ENCODE measurements at places on chromosomes 7 and 10. TPM values are rescaled to one million over a fixed set of nuclear protein-coding genes. Genes with fewer than 3 reads are reported as not detected.

- no peaks in the 10 kb centered on the region for H3K27me3 ChIP-seq
- no peak overlapping the region for H3K4me3 ChIP-seq
- DNase-seq: no peak
- no peaks in the 10 kb centered on the region for H3K36me3 ChIP-seq
- H3K4me1 ChIP-seq: peaks cover 14% of the 10 kb centered on the region
Measured at GRCh38 chr10:127306479-127306878, 110.1 kb upstream of the INSYN2A start.

ZNF239 gene
- 3.5 TPM for total RNA-seq

DNA sequence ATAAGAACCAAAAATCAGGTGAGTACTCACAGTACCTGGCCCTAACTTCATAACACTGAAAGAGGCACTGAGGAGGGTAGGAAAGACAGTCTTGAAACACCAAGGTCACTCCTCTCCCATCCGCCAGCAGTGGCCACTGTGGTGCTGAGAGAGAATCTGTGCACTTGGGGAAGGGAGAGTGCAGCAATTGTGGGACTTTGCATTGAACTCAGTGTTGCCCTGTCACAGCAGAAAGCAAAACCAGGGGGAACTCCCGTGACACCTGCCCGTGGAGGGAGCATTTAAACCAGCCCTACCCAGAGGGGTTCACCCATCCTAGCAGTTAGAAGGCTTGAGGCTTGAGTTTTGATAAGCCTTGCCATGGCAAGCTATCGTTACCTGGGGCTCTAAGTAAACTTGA lies 35.2 kb upstream of the MAP3K8 start:
- H3K27ac ChIP-seq: no peak overlapping the region
- H3K4me3 ChIP-seq: no peak overlapping the region
- no peak for DNase-seq
- H3K27me3 ChIP-seq: no peaks in the 10 kb centered on the region

DNA sequence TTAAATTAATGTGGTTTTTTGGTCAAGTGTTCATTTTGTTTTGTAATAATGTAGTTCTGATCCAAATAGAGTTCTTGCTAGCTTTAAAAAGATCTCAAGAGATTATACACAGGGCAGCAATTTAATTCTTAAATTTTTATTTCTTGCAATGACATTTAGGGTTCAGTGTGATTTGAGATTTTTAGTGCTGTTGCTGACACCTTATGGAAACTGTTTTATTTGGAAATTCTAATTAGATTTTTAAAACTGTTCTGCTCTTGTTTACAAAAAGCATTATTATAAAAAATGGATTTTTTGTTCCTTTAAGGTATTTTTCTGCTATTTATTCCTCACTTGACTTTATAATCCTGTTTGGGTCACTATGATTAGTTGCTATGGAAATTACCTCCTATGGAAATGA lies 72.1 kb downstream of the RTKN2 start:
- no peak overlapping the region for H3K4me3 ChIP-seq
- no peaks in the 10 kb centered on the region for H3K36me3 ChIP-seq
- H3K27me3 ChIP-seq: no peaks in the 10 kb centered on the region
- H3K4me1 ChIP-seq: no peaks in the 10 kb centered on the region
- H3K27ac ChIP-seq: no peak overlapping the region

CFAP58 gene
- total RNA-seq: 5.4 TPM

- no peak overlapping the region for H3K4me3 ChIP-seq
- H3K27ac ChIP-seq: no peak overlapping the region
- peak; percentile 89 for DNase-seq
- H3K4me1 ChIP-seq: peaks cover 46% of the 10 kb centered on the region
Measured at GRCh38 chr7:80611779-80612178, 26.7 kb upstream of the CD36 start.

GRCh38 chr10:71797533-71798307 lies 24.4 kb upstream of the VSIR start:
- H3K4me3 ChIP-seq: no peak overlapping the region
- DNase-seq: no peak
- H3K4me1 ChIP-seq: no peaks in the 10 kb centered on the region
- H3K36me3 ChIP-seq: no peaks in the 10 kb centered on the region
- H3K27ac ChIP-seq: no peak overlapping the region

All from lung (tissue), 17 donors.